ENCODE measurements at places on chromosomes 7 and 10.
A peak's percentile ranks its signal among the peaks of the same experiment; 100 is the strongest.

DNA sequence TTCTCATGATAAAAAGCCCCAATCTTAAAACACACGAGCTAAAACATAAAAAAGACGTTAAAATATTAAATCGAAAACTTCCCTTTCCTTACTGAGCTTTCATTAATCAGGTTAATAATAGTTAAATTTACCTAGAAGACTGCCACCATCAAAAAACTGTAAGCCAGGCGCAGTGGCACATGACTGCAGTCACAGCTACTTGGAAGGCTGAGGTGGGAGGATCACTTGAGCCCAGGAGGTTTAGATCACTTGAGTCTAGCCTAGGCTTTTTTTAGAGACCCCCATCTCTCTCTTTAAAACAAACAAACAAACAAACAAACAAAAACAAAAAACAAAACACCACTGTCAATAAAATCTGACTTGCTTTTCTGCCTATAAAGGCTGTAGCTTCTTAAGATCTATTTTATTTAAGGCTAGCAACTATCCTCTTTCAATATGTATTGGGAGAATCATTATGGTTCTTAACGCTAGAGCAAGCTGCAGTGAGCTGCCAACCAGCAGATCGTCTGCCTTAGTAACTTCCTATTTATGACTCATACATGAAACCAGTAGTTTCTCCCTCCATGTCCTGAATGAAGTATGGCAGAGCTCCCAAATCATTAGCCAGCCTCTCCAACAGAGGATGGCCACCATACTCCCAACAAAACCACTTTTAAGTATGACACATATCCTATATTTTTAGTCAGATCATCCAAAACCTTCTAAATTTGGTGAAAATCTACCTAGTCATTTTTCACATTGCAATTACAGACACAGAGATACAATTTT is 163.7 kb downstream of the SRPK2 start:
- DNase-seq = no peak

GRCh38 chr7:80681272-80681885 is 42.9 kb downstream of the CD36 start:
- DNase-seq = no peak

GRCh38 chr10:50857579-50857978 is 27.8 kb downstream of the A1CF start:
- no peak for DNase-seq

GRCh38 chr10:80517416-80518142 is 20.1 kb upstream of the SH2D4B start:
- DNase-seq = no peak

- DNase-seq = no peak
Observed at GRCh38 chr7:47647181-47647917, 65.4 kb upstream of the TNS3 start.

DNA sequence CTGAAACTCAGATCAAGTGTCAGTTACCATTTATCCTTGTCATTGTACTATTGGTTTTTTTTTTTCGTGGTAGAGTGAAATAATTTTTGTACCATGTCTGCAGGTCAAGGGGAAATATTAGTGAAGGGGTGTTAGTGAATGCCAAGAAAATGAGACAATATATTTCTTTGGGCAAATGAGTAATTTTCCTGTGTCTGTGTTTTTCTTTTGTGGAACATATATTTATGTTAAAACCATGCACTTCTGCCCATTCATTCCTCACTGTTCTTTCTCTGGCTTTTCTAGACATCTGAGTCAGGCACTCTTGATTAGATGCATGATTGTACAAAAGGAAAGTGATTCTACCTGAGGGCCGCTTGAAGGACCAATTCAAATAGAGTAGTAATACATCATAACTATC is 161.6 kb downstream of the BICC1 start:
- DNase-seq = no peak

DNA sequence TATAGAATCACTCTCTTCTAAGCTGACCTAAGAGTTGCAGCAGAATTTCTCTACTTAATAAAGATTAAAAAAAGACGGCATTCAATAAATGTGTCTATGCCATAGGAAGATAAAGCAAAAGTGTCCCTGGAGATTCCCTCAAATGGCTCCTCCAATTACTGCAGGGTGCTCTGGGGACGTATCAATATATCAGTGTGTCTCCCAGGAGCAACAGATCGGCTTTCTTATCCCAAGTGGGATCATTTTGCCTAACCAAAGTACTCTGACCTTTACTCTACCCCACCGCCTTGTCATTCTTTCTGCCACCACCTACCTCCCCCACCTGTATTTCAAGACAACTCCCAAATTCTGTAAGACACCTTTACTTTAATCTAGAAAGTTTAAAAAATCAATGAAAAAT is 202.0 kb upstream of the SEMA3C start:
- no peak for DNase-seq

- no peak for DNase-seq
Observed at GRCh38 chr7:22549051-22549450, 49.1 kb upstream of the STEAP1B start.

- DNase-seq = no peak
Observed at GRCh38 chr7:28627263-28627653, 214.9 kb downstream of the CREB5 start.

DNA sequence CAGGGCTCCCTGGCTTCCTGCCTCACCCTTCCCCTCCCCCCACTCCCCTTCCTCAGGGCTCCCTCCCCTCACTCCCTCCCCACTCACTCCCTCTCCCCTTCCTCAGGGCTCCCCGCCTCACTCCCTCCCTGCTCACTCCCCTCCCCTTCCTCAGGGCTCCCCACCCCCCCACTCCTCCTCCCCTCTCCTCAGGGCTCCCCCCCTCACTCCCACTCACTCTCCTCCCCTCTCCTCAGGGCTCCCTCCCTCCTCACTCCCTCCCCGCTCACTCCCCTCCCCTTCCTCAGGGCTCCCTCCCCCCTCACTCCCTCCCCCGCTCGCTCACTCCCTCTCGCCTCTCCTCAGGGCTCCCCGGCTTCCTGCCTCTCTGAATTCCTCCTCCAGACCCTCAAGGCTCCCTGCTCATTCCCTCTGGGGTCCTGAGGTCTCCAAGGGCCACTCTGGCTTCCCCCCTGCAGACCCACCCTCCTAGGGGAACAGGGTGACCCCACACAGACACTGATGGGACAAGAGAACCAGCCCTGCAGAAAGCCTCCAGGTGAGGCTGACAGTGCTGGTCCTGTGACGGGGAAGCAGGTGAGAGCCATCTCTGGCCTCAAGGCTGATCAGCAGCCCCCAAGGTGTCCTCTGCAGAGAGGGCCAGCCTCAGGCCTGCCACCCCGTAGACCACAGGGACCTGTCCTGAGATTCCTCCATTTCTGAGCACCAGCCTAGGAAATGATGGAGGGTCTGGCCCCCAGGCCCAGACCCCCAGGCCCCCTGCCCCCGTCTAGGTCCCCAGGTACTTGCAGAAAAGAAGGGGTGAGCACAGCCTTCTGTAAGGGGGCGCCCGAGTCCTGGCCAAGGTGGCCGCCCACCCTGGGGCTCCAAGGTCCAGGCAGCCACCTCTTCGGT is 47.2 kb downstream of the PWWP2B start:
- DNase-seq = no peak

DNA sequence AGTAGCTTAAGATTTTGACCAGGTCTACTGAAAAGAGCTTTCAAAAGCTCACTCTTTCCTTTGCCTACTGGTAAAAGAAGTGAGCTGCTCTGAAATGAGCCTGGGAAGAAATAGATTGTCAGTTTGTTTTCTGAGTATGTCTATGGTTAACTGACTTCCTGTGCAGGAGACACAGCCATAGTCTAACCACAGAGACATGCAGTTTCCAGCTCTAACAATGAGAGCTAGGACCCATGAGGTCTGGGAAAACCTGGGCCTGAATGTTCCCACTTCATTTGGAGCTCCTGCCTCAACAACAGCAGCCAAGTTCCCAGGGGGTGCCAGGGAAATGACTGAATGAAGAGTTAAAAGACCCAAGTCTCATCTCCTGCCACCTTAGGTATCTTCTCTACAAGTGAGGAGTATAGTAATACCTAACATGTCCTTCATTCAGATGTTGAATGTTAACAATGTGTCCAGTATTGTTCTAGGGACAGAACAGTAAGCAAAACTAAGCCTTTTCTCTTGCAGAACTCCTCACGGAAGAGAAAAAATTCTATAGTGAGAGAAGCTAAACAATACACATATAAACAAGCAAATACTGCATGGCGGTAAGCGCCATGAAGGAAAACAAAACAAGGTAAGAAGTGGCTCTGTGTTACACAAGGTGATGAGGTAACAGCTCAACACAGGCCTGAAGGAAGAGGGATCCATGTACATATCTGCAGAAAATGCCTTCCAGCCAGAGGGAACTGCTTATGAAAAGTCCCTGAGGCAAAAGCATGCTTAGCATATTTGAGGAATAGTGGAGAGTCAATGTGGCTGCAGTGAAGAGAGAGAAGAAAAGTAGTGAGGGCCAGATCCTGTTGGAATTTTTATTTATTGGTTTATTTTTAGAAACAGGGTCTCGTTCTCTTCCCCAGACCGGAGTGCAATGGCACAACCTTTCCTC is 26.4 kb upstream of the ANKRD1 start:
- DNase-seq = no peak

GRCh38 chr7:107354640-107355039 is 115.2 kb upstream of the GPR22 start:
- no peak for DNase-seq

- no peak for DNase-seq
Observed at GRCh38 chr10:113648478-113648877, 15.4 kb downstream of the NRAP start.

DNA sequence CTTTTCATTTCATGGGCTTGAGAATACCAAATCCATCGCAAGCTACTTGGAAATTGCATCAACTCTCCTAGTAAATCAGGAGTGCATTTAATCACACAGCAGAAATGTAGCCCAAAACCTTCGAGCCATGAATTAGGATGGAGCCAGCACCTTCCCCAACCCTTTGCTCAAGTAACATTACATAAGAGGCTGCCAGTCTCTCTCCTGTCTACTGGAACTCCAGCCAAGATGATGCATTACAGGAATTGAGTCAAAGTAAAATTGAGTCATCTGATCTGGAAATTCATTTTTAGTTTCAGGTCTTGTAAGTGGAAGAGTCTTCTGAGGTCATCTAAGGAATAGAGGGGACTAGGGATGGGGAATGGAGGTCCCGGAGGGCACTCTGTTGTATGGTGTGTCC is 69.7 kb upstream of the FHIP2A start:
- no peak for DNase-seq

GRCh38 chr10:77355844-77356243 is 281.8 kb downstream of the KCNMA1 start:
- DNase-seq = no peak

DNA sequence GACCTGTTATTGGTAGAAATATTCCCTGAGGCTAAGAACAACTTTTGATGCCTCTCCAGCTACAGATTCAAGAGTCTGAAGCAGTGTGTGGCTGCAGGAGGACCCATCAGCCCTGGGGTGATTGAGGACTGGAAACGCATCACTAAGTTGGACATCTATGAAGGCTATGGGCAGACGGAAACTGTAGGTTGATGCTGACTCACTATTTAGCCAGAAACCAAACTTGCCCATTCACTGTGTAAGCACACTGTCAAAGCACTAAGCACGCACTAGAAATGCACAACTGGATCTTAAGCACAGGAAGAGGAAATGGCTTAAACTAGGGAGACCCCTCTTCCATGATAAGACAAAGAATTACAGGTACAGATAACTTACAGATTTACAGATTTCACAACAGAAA is 20.8 kb downstream of the ACSM6 start:
- DNase-seq = no peak

DNA sequence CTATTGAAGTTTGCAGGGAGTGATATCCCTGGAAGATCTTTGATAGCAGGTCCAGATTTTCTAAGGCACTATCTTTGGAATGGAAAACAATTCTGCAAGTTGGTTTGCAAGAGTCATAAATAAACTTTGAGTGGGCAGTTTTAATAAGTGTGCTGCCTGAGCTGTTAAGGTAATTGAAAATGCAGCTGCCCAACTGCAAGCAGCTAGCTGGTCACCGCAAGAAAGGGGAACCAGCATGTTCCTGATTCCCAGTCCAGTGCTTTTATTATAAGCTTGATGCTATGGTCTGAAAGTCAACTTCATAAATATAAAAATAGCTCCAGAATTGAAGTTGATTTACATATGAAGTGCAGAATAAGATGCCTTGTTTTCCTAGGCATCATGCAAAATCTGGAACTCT is 308.4 kb downstream of the ZNF248 start:
- DNase-seq = no peak

GRCh38 chr7:104371216-104371979 is 43.0 kb downstream of the LHFPL3 start:
- DNase-seq = no peak

DNA sequence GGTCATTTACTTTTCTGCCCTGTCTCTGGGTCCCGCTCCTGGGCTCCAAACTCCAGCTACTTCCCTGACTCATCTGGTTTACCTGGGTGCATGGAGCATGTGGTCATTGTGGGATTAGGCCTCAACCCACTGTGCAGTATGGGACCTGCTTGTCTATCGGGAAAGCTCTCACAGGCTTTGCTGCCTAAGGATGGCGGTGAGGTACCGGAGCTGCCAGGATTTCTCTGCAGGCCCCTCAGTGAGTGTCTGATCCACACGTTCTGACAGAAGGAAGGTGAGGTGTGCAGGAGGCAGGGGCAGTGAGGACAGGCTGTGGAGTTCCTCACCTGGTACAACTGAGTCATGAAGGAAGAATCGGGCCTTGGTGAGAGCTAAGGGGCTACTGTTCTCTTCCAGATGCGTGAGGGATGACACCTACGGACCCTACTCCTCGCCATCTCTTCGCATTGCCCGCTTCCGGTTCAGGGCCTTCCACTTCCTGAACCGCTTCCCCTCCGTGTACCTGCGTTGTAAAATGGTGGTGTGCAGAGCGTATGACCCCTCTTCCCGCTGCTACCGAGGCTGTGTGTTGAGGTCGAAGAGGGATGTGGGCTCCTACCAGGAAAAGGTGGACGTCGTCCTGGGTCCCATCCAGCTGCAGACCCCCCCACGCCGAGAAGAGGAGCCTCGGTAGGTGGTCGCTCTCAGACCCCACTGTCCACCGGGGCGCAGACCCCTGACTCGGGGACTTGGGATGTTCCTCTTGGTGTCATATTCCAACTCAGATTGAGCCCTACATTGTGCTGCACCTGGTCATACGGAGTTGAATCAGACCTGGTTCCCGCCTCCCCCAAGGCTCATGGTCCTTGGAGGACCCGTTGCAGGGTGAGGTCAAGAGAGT is 56.7 kb downstream of the C10orf120 start:
- DNase-seq = no peak

- peak; percentile 41 for DNase-seq
Observed at GRCh38 chr7:37201003-37201875, 247.4 kb downstream of the ELMO1 start.

GRCh38 chr7:47697543-47697942 is 115.6 kb upstream of the TNS3 start:
- DNase-seq = no peak

DNA sequence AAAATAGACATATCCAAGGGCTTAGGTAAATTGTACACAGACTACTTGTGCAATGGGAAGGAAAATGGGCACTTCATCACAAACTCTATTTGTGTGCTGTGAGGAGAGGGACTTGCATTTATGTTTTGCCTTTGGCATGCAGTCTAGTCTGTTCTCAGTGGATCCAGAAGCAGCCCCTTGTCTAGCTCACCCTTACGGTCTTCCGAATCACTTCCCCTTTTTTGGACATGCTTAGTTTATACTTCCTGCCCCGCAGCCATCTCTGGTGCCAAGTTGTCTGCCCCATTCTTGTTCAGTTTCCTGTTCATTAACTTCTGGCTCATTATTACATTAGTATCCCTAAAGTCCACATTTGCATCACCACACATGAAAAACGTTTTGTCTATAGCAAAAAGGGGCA is 161.6 kb downstream of the NRCAM start:
- no peak for DNase-seq

- peak; percentile 54 for DNase-seq
Observed at GRCh38 chr7:149799397-149800168, 26.2 kb upstream of the ZNF467 start.

GRCh38 chr7:117200786-117201458 is 121.9 kb downstream of the WNT2 start:
- no peak for DNase-seq

All from effector memory CD8-positive, alpha-beta T cell (primary cell).